NCI-H446 (cell line): ENCODE measurements at places on chromosomes 4 and X.

GRCh38 chr4:23235628-23236390, 543.1 kb downstream of the GBA3 start:
- no peak for DNase-seq

DNA sequence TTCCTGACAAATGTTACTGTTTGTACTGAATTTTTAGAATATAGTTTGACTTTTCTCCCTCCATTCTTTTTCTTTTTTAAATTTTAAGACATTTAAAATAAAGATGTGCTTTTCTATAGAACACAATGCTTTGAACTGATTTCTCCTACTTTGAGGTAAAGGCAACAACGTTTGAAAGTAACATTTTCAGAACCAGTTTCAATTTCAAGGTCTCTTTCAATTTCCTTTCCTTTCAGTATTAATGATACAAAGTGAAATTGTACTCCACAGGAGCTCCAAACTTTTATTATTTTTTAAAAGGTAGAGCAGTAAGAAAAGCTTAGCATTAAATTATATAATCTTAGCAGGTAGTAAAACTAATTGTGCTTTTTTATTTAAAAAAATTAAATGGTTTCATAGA, 54.9 kb downstream of the NDST4 start:
- DNase-seq: no peak

DNA sequence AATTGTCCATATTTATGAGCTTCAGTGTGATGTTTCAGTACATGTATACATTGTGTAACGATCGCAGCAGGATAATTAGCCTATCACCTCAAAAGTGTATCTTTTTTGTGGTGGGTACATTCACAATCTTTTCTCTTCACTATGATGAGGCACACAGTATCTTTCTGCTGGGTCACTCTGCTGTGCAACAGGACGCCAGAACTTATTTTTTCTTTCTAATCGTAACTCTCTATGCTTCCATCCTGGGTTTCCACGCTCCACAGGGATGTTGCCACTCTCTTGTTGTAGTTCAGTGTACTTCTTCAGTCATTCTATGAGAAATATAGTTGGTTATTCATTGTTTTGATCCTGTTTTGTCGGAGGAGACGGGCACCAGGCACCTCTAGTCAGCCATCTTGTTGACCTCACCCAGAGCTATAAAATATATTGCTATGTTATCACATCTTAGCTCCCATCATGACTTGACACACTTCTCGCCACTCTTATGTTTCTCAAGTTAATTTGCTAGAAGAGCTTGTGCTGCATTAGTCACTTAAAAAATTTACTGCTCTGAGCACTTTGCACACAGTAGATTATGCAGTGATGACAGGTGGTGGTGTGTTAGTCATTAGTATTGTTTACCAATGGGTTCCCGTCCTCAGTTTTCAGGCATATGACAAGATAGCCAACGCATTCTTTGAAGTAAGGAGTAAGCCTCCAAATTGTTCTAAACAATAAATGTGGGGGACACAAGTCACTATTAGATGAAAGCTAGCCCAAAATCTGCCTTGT, 1002.7 kb upstream of the PCDH7 start:
- no peak for DNase-seq

GRCh38 chr4:53055716-53056403, 193.7 kb downstream of the RASL11B start:
- no peak for DNase-seq

- DNase-seq: no peak
These were observed 4.2 kb downstream of the TSPAN5 start for GRCh38 chr4:98653890-98654867.

- no peak for DNase-seq
These were observed 50.1 kb downstream of the CENPVL3 start for GRCh38 chrX:51568586-51568985.

- no peak for DNase-seq
These were observed 10.0 kb upstream of the PLK4 start for GRCh38 chr4:127870688-127871087.

DNA sequence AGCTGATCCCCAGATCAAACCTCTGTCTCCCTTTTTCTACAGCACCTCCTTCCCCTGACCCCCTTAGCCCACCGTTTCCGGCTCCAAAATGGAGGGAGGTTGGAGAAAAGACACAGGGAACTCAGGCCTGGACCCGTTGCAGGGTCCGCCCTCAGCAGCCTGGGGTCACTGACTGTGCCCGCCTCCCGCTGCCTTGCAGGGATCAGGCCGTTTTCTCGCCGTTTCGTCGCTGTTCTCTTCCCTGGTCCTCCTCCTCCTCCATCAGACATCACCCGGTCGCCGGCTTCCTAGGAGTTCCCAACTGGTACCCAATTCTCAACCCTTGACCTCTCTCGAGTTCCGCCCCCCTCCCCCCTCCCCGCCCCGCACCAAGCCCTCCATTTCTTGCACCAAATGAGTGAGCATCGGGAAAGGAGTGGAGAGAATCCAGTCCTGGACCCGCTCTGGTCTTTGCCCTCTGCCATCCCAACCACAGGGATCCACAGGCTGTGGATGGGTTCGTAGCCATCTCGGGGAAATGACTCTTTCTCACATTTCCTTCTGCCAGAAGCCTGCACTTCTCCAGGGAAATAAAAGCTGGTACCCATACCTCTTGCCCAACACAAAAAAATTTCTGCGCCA, 493 bp downstream of the TCEAL5 start:
- DNase-seq: no peak

DNA sequence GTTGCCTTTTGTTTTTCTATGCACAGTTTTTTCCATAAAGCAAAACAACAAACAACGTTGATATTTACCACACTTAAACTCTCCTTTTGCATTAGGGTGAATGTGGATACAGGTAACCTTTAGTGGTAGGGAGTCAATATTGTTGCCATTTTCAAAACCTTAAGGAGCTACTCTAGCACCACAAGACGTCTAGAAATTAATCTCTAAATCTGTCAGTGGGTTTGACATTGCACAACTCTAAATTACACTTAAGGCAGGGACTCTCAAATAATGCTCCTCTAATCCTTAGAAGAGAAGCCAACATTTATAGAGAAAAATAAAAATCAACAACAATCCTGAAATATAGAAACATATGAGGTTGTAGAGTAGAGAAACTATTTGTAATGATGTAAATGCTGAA, 297.2 kb downstream of the UNC5C start:
- no peak for DNase-seq

DNA sequence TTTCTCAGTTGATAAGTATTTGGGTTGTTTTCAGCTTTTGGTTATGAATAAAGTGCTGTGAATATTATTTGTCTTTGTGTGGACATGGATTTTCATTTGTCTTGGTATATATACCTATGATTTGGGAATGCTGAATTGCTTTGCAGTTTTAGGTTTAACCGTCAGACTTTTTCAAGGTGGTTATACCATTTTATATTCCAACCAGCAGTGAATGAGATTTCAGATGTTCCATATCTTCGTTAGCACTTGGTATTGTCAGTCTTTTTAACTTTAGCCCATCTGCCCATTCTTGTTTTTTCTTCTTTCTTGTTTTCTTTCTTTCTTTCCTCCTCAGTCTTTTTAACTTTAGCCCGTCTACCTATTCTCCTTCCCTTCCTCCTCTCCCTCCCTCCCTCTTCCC, 106.0 kb downstream of the KDM6A start:
- DNase-seq: no peak

DNA sequence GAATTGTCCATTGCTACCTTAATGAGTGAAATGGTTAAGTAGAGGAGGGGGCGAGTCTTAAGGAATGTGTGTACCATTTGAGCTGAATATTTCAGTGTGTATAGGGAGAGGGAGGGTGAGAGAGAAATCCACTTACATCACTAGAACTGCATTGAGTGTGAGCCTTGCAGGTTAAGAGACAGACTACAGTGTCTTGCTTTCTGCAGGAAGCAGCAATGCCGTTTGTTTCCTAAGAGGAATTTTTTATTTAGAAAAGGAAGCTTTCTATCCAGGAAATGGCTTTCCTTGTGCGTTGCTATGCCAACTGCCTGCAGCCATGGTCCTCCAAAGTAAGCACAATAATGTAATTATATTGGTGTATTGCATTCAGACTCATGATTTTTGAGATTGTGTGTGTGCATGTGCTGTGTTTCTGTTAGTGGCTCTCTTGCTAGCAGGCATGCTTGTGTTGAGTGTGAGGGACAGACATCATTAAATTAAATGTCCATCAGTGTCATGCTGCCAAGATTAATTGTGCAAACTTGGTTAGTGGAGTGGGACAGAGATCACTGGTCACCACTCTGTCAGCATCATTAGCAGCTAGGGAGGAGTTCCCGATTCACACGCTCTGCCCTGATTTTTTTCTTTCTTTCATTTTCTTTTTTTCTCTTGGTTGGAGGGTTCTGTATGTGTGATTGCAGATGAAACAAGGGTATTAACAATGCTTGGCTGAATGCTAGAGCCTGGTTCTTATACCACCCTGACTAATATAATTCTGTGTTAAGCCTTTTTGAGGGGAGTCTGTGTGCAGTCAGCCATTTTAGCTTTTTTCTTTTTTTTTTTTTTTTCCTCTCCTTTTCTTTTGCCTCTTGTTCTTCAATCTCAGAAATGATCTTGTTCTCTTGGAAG, 164.3 kb downstream of the RAPGEF2 start:
- DNase-seq: no peak

DNA sequence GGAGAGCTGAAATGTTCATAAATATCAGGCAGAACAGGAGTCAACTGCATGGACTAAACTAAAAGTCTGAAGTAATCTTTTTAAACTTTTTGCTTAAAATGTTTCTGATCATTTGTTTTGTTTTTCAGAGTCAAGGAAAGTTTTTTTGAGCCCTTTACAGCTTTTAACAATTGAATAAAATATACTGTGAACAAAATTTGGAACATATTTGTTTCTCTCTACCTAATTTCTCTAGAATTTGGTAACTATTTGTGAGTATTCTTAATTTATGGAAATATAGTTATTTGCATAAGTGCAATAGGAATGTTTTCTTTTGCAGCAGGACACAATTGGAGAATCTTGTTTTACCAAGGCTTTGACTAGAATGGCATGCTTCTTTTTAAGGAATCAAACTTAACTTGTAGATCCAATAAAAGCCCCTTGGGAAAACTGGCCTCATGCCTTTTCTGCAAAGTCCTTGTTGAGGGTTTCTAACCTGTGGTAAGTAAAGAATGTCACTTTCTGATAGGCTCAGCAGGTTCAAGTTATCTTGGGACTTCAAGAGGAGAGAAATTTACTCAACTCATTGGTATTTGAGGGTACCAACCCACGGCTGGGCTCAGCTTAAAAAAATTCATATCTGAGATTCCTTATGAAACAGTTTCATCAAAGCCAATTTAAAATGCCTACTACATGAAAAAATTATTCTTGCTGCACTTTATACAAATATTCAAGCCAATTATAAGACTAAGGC, 91.5 kb downstream of the UPRT start:
- no peak for DNase-seq

DNA sequence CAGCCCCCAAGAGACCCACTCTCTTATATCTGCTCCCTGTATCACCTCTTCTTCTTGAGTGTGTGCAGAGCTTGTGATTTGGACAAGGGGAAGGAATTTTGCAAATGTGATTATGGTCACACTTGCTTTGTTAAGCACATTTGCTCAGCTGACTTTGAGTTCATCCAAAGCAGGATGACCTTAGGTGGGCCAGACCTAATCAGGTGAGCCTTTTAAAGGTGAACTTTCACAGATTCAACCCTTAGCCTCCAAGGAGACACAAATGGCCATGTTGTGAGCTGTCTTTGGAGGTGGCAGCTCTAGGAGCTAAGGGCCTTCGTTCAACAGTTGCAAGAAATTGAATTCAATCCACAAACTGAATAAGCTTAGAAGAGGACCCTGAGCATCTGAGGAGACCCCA, 147.8 kb downstream of the DEFB131A start:
- DNase-seq: no peak

DNA sequence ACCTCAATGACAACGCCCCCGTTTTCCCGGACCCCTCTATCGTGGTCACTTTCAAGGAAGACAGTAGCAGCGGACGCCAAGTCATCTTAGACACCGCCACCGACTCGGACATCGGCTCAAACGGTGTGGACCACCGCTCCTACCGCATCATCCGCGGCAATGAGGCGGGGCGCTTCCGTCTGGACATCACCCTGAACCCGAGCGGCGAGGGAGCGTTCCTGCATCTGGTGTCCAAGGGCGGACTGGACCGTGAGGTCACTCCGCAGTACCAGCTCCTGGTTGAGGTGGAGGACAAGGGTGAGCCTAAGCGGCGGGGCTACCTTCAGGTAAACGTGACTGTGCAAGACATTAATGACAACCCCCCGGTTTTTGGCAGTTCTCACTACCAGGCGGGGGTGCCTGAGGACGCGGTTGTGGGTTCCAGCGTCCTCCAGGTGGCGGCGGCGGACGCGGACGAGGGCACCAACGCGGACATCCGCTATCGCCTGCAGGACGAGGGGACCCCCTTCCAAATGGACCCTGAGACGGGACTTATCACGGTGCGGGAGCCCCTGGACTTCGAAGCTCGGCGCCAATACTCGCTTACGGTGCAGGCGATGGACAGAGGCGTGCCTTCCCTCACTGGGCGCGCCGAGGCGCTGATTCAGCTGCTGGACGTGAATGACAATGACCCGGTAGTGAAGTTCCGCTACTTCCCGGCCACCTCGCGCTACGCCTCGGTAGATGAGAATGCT, 2.2 kb downstream of the FAT4 start:
- no peak for DNase-seq

DNA sequence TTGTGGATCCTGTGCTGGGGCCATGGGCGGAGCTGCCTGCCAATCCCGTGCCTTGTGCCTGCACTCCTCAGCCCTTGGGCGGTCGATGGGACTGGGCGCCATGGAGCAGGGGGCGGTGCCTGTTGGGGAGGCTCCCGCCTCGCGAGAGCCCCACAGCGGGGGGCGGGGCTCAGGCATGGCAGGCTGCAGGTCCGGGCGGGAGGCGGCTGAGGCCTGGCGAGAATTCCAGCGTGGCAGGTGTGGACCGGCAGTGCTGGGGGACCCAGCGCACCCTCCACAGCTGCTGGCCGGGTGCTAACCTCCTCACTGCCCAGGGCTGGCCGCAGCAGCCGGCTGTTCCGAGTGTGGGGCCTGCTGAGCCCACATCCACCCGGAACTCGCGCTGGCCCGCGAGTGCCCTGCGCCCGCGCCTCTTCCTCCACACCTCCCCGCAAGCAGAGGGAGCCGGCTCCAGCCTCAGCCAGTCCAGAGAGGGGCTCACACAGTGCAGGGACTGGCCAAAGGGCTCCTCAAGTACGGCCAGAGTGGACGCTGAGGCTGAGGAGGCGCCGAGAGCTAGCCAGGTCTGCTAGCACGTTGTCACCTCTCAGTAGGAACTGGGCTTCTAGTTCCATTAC, 85.9 kb downstream of the GBA3 start:
- no peak for DNase-seq

DNA sequence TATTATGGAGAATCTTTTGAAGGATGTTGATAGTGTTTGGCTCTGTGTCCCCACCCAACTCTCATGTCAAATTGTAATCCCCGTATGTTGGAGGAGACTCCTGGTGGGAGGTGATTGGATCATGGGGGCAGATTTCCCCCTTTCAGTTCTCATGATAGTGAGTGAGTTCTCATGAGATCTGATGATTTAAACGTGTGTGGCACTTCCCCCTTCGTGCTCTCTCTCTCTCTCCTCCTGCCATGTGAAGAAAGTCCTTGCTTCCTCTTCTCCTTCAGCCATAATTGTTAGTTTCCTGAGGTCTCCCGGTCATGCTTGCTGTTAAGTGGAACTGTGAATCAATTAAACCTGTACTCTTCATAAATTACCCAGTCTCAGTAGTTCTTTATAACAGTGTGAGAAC, 166.1 kb upstream of the NUDT6 start:
- DNase-seq: no peak

- no peak for DNase-seq
These were observed 433.8 kb downstream of the NAF1 start for GRCh38 chr4:162732876-162733275.

- DNase-seq: no peak
These were observed 26.9 kb upstream of the PASD1 start for GRCh38 chrX:151536571-151536970.
